Aorta (tissue), 5 donors: ENCODE measurements at places on chromosomes 5 and 9.

DNA sequence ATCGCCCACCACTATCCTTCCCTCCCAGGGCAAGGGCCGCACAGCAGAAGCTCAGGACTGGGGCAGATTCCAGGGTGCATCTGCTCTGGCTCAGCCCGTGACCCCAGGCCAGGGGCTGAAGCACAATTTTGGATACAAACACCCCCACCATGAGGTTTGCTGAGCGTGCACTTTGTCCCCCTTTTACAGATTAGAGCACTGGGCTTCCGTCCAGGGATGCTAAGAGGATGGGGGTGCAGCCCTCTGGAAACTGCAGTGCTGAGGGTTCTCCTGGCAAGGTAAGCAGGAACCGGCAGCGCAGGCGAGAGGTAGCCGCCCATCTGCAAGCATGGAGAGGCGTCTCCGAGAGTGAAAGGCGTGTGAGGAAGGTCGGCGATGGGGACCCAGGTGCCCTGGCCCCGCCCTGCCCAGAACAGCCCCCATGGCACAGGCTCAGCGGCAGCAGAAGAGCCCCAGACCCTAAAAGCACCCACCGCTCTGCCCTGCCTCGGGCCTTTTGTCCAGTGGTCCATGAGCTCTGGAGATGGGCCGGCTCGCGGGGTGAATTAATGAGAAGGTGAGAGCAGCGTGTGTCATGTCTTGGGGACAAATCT is 54.5 kb upstream of the OLFM1 start:
- no peaks in the 10 kb centered on the region for H3K36me3 ChIP-seq
- no peak overlapping the region for H3K27ac ChIP-seq
- no peak overlapping the region for H3K4me3 ChIP-seq

DNA sequence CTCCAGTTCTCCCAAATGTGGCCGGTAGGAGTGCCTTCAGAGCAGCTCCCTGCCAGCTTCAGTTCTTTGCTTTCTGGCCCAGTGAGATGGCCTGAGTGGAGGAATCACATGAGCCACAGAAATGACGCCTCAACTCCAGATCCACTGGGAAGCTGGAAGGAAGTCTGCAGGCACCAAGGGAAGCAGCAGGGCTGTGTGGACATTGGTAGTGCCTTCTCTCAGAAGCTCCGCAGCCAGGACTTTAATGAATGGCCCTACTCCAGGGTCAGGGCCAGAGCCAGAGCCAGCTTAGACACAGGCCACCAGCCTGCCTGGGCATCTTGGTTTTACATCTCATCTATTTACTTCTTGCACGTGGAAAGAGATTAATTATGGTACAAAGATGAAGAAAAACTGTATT is 12.0 kb upstream of the PSMB7 start:
- H3K4me3 ChIP-seq: no peak overlapping the region
- H3K4me1 ChIP-seq: no peaks in the 10 kb centered on the region
- DNase-seq: no peak
- no peaks in the 10 kb centered on the region for H3K27me3 ChIP-seq
- no peak overlapping the region for H3K27ac ChIP-seq

DNA sequence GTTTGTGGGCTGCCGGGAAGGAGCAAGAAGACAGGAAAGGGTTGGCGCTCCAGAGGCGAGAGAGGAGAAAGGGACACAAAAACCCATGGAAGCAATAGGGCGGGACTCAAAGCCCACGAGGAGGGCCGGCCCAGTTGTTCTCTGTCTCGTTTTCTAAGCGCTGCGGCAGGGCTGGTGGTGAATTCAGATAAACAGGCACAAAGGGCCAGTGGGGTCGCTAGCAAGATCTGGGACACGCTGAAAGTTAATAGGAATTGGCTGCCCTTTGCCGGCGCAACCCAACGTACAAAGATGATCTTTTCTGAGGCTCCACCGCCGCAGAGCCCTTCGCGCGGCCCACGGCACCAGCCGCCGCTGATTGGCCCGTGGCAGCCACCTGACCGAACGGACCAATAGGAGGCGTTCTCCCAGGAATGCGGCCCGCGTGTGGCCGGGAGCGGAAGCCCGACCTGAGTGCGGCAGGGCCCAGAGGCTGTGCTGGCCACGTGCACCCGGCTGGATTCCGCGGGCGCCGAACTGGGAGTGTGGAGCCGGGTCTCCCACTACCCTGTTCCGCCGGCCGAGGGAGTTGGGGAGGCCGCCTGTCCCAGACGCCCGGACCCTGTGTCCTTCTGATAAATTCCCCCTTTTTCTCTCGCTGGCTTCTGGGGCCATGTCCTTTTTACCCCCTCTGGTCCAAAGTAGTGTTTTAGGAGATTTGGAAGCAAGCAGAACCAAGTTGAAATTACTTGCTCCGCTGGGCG is 16.8 kb upstream of the NSD1 start:
- no peaks in the 10 kb centered on the region for H3K36me3 ChIP-seq
- DNase-seq: peak; percentile 95
- H3K27ac ChIP-seq: no peak overlapping the region
- H3K4me1 ChIP-seq: no peaks in the 10 kb centered on the region
- no peak overlapping the region for H3K4me3 ChIP-seq

- H3K27ac ChIP-seq: no peak overlapping the region
- H3K4me1 ChIP-seq: no peaks in the 10 kb centered on the region
- no peaks in the 10 kb centered on the region for H3K36me3 ChIP-seq
- DNase-seq: no peak
Measured at GRCh38 chr9:78386773-78387172, 89.8 kb downstream of the PSAT1 start.

- no peak for DNase-seq
- H3K36me3 ChIP-seq: no peaks in the 10 kb centered on the region
- no peaks in the 10 kb centered on the region for H3K27me3 ChIP-seq
Measured at GRCh38 chr9:85716031-85716877, 25.5 kb downstream of the AGTPBP1 start.

DNA sequence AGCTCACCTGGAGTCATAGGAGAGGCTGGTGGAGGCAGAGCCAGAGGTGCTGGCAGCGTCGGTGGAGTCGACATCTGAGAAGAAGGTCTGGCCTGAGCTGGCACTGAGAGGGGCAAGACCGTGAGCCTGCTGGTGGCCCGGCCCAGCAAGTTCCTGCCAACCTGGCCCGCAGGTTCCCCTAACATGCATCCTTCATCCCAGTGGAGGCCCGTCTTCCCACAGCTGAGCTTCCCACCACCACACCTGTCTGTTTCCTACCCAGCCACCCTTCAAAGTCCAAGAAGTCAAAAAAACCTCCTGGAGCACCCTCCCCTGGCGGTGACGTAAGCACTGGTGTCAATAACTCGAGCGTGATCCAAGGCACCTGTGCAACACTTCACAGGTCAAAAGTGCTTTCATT is 16.9 kb downstream of the PHF19 start:
- no peaks in the 10 kb centered on the region for H3K27me3 ChIP-seq
- no peak overlapping the region for H3K27ac ChIP-seq
- no peak overlapping the region for H3K4me3 ChIP-seq

DNA sequence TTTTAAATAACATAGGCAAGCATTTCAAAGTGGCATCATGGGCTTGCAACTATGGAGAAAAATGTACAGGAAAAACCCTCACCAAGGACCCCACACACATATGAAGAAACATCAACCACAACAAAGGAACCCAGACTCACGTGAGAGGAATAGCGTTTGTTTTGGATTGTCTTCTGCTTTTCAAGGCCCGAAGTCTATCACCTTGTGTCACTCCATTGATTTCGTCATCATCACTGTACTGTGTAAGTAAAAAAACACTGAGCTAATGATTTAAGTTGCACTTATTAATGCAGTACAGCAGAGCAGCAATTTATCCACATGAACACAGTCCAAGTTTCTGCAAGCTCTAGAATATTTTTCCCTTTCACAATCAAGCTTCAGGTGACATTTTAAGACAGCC is 72.4 kb downstream of the HABP4 start:
- peak overlapping the region; percentile 86 for H3K4me3 ChIP-seq
- no peak for DNase-seq
- H3K27ac ChIP-seq: peak overlapping the region; percentile 77
- no peaks in the 10 kb centered on the region for H3K27me3 ChIP-seq

DNA sequence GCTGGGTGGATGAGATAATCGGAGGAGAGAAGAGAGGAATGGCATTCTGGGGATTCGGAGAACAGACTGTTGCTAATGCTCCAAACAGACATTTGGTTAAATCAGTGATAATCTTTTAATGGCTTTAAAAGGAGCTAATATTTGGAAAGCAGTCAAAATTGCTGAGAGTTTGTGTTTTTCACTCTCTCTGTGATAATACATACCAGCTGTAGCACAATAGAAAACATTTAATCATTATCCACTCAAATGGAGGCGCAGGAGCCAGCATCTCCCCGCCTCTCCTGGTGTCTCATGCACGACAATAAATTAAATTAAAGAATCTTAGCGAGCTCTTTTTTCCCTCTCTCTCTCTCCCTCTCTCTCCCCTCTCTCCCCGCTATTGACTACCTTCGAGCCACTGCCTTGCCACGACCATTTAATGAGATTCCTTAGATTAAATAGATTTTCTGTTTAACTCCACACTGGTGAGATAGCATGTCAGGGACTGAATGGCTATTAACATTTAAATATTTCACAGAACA is 268.6 kb upstream of the MVB12B start:
- no peak overlapping the region for H3K4me3 ChIP-seq
- no peak overlapping the region for H3K27ac ChIP-seq
- H3K27me3 ChIP-seq: no peaks in the 10 kb centered on the region
- DNase-seq: no peak

DNA sequence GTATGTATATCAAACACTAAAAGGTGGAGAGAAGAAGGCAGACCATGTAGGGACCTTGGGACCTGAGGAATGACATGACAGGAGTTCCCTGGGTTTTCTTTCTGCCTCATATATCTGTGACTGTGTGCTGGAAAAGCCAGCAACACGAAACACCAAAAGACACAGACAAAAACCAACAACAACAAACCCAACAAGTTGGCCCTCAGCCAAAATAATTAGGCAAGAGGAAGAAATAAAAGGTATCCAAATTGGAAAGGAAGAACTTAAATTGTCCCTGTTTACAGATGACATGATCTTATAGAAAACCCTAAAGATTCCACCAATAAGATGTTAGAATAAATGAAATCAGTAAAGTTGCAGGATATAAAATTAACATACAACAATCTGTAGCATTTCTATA is 21.7 kb downstream of the ABO start:
- peaks cover 1% of the 10 kb centered on the region for H3K27me3 ChIP-seq
- no peak overlapping the region for H3K4me3 ChIP-seq
- H3K36me3 ChIP-seq: no peaks in the 10 kb centered on the region
- no peak for DNase-seq

DNA sequence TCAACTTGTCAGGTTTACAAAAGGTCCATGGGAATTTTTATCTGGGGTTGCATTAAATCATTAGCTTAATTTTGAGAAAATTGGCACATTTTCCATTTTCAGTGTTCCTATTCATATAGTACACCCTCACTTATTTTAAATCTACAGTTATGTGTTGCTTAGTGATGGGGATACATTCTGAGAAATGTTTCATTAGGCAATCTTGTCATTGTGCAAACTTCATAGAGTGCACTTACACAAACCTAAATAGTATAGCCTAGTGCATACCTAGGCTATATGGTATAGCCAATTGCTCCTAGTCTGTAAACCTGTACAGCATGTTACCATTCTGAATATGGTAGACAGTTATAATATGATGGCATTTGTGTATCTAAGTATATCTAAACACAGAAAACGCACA is 19.8 kb upstream of the FAM151B start:
- H3K27me3 ChIP-seq: no peaks in the 10 kb centered on the region
- no peak overlapping the region for H3K4me3 ChIP-seq
- no peak overlapping the region for H3K27ac ChIP-seq
- no peak for DNase-seq
- H3K4me1 ChIP-seq: no peaks in the 10 kb centered on the region

DNA sequence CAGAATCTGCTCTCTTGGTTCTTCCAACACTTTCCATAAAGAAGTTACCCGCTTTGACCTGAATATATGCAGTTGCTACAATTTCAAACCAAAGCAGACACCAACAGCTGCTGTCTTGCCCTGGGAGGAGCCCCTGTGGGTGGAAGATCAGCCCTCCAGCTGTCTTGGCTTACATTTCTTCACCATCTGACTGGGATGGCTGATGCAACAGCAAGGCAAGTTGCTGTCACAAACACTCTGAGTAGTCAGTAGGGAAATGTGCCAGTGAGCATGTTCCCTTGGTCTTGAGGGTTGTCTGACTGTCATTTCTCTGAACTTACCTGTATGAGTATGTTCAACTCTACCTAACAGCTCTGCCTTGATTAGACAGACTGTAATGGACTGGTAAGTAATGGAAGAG is 152.9 kb downstream of the SGCD start:
- no peaks in the 10 kb centered on the region for H3K36me3 ChIP-seq
- H3K4me3 ChIP-seq: no peak overlapping the region
- DNase-seq: no peak
- no peak overlapping the region for H3K27ac ChIP-seq
- H3K4me1 ChIP-seq: no peaks in the 10 kb centered on the region

- no peak overlapping the region for H3K27ac ChIP-seq
- no peaks in the 10 kb centered on the region for H3K27me3 ChIP-seq
- H3K4me3 ChIP-seq: no peak overlapping the region
- H3K4me1 ChIP-seq: no peaks in the 10 kb centered on the region
Measured at GRCh38 chr9:88017096-88017495, 42.8 kb upstream of the CDK20 start.

- DNase-seq: no peak
- H3K27me3 ChIP-seq: no peaks in the 10 kb centered on the region
- no peaks in the 10 kb centered on the region for H3K4me1 ChIP-seq
Measured at GRCh38 chr5:58090704-58091103, 369.2 kb downstream of the PLK2 start.

- no peak overlapping the region for H3K27ac ChIP-seq
- no peaks in the 10 kb centered on the region for H3K27me3 ChIP-seq
- DNase-seq: no peak
Measured at GRCh38 chr9:88782931-88783710, 208.1 kb upstream of the S1PR3 start.

GRCh38 chr5:177363565-177363964 is 5.8 kb downstream of the RGS14 start:
- H3K27ac ChIP-seq: no peak overlapping the region
- H3K36me3 ChIP-seq: no peaks in the 10 kb centered on the region
- no peaks in the 10 kb centered on the region for H3K4me1 ChIP-seq
- H3K27me3 ChIP-seq: no peaks in the 10 kb centered on the region

DNA sequence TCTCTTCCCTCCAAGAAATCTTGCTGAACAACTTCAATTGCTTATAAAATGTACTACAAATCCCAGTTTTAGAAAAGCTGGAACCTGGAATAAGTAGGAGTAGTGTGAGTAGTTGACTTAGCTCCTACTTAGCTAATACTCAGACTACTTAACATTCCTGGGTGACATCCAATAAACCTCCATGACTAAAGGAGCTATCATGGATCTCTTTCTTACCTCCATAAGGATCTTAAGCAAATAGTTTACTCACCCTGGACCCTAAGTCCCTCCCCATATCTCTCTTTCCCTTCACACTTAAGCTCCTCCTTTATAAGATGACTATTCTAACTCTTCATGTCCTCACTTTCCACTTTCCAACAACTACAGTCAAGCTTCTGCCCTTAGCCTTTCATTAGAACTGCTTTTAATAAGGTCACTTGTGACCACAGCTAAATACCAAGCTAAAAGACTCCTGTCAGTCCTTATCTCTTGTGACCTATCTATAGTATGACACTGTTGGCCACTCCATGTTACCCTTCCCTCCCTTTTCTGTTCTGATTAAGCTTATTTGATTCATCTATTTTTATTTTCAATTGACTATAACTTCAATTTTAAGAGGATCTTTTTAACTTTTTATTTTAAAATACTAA is 194.9 kb downstream of the RFX3 start:
- H3K4me3 ChIP-seq: no peak overlapping the region
- H3K27ac ChIP-seq: no peak overlapping the region
- DNase-seq: no peak
- H3K36me3 ChIP-seq: no peaks in the 10 kb centered on the region
- H3K4me1 ChIP-seq: no peaks in the 10 kb centered on the region
- no peaks in the 10 kb centered on the region for H3K27me3 ChIP-seq
